Ammon's horn (tissue), 1 donor: ENCODE measurements at places on chromosomes 3 and 15.
A peak's percentile ranks its signal among the peaks of the same experiment; 100 is the strongest.

DNA sequence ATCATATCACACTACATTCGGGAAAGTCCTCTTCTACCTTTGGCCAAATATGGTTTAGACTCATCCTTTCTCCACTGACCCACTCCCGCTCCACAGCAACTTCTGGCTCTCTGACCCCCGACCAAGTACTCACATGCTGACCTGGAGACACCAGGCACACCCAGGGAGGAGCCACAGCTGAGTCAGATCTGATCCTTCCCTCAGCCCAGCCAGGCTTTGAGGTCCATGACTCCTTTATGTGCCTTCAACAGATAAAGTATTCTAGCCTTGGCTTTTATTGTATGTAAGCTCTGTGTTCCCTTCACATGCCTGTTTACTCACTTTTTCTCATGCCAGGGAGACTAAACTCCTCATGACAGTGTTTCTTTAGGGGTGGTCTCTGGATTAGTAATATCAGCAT, 166.9 kb upstream of the UMPS start:
- no peak for DNase-seq

DNA sequence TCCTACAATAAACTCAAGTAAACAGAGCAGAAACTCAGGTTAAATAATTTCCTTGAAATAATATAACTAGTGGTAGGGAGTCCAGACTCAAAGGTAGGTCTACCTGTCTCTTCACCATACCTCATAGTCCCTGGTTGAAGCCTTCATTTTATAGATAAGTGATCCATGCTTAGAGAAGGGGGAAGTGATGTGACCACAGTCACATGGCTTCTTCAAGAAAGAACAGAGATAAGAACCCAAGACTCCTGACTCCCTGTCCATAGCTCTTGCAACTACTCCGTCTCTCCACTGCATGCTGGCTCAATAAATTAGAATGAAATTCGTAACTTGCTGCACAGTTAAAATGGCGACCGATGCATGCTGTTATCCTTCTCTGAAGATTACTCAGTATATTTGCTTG, 11.0 kb upstream of the C15orf61 start:
- DNase-seq = no peak

DNA sequence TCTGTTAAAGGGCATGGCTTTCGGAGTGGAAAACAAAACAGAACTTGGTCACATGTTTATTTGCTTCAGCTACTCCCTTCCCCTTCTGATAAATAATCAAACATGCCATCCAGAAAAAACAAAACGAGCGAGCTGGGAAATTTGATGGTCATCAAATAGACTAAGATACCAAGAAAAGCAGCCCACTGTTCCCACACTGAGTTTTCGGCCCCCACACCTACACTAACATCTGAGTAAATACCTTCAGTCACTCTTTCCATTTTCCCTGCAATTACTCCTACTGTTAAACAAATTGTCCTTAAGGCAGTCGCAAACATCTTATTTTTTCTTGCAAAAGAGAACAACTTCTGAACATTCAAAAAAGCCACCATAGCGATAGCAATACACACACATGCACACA, 454.6 kb downstream of the FOXP1 start:
- DNase-seq = no peak

DNA sequence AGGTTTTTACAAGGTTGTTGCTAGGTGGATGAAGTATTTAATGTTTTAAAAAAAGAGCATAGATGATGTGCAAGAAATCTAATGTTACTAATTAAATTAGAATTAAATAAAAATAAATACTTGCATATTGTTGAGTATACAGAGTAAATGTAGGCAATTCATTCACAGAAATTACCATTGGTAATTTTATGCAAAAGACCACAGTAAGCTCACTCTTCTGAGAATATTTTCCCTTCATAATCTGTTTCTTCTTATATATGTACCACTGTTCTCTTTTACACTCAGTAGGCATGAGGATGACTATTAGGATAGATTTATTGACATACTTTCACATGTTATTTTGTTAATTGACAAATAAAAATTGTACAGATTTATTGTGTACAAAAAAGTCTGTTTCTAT, 681.2 kb upstream of the NECTIN3 start:
- DNase-seq = no peak

DNA sequence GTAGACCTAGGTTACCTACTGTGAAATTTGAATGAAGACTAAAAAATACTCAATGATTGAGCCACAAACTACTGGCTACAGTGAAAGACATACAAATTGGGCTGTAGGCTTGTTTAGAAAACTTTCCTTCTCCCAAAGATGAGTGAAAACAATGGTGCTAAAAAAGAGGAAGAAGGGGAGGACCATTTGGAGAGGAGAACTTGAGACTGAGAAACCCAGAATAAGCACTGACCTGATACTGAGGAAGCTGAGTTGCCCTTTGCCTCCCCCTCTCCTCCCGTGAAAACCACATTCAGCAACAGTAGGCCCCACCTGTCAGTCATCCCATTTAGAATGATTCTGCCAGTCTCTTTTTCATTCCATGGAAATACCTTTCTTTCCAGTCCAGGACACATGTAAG, 484.0 kb upstream of the TGFBR2 start:
- DNase-seq = no peak

DNA sequence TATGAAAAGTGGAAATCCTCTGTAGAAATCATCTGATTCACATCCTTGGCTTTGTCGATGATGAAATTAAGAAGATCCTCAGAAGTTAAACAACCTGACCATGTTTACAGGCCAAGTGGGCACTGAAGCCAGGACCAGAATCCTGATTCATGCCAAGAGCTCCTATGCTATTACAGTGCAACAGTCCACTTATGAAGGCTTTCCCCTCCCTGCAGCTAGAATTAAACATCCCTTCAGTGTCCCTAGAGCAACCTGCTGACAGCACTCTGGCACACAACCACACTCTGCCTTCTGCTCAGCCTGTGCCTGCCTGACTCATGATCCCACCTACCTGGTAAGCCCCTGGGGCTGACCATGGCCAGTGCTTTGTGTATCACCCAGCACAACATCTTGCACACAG, 33.8 kb downstream of the TXNRD3 start:
- no peak for DNase-seq

- no peak for DNase-seq
Measured at GRCh38 chr3:125067225-125067624, 11.4 kb upstream of the HEG1 start.

DNA sequence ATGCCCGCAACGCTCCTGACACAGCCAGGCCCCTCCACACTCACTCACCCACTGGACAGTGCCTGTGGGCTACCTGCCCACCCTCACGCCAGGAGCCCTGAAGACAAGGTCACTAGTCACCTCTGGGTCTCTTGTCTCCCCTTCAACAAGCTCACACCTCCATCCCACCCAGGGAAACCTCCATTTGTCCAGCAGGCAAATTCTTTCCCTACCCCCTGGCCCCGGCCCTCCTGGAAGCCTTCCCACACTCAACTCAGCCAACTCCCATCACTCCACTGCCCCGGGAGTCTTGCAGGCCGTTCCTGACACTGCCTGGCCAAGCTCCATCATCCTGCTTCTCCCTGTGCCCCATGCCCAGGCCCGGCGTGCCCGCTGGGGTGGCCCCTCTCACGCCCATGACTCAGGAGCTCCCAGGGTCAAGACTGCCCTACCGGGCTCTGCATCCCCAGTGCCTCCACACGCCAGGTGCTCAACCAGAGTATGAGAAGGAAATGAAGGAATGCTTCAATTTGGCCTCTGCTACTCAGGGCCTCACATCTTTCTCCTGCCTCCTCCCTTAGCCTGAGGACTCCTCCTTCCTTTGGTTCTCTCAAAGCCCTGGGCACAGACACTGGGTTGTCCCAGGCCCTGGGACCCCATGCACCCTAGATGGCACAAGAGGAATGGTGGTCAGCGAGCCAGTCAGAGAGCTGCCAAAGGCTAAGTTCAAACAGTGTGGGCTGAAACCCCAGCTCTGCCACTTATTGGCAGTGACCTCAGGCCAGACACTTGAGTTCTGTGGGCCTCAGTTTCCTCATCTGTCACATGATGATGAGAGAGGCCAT, 88.6 kb downstream of the SEC22A start:
- no peak for DNase-seq

DNA sequence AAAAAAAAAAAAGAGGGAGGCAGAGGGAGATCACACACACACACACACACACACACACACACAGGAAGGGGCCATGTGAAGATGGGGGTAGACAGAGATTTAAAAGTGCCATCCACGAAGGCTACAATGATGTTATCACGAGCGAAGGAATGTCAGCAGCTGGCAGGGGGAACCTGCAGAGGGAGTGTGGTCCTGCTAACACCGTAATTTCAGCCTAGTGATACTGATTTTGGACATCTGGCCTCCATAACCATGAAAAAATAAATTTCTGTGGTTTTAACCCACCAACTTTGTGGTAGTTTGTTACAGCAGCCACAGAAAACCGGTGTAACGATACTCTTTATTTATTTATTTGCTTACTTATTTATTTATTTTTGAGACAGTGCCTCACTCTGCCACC, 76.0 kb downstream of the TMCO5A start:
- DNase-seq = no peak

DNA sequence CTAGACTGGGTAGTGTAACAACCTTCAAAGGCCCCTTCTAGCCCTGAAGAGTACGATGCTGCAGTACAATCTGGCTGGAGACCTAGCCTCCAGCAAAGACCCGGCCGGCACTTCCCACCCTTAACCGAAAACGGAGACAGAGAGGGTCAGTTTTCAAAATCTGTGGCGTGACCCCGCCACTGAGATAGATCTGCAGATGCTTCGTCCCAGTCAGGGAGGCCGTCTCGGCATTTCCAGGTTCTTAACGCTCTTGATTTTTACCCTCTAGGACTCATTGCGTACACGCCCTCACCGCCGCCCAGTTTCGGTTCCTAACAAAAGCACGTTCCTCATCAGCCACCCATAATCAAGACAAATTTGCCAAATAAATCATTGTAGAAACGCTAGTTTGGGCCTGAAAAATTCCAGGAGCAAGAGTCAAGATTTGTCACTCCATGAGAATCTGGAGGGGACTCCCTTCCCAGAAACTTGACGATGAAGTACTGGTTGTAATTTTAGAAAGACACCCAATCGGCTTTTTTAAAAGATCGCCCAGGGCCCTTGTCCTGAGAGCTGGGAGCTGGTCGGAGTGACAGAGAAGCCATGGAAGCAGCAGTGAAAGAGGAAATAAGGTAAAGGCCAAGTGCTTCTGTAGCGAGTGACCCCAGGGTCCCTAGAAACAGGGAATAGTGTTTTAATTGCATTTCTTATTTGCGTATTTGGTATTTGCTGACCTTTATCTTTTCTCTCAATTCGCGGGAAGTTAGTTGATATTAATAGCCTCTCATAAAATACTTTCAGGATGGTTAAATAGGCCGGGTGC, 868 bp upstream of the TMEM87A start:
- DNase-seq = peak; percentile 65

- no peak for DNase-seq
Measured at GRCh38 chr3:9113040-9113439, 136.4 kb downstream of the SRGAP3 start.

- peak; percentile 35 for DNase-seq
Measured at GRCh38 chr3:175287361-175287963, 428.3 kb downstream of the NAALADL2 start.

GRCh38 chr15:20652914-20653313, 111.3 kb upstream of the GOLGA6L6 start:
- DNase-seq = no peak

GRCh38 chr15:75749820-75750219, 37.2 kb upstream of the CSPG4 start:
- DNase-seq = no peak

GRCh38 chr15:97092656-97093055, 762.2 kb downstream of the NR2F2 start:
- no peak for DNase-seq

GRCh38 chr3:123048480-123049237, 18.2 kb upstream of the PDIA5 start:
- no peak for DNase-seq

DNA sequence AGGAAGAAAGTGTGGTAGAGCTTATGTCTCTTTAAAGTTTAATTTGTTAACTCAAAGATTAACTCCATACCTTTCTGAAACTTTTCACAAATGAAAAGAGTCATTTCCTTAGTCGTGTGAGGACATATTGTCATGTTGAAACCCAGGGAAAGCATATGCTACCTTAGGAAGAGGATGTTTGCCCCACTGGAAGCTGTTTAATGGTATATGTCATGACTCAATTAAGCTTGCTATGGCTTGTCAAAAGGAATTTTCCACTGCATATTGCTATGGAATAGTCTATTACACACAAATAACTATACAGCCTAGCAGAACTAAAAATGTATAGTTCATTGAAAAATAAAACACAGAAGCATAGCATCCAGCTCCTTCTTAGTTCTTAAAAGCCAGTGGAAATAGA, 69.9 kb downstream of the NSUN3 start:
- no peak for DNase-seq

GRCh38 chr3:127373441-127374085, 85.7 kb upstream of the PRR20G start:
- DNase-seq = no peak

DNA sequence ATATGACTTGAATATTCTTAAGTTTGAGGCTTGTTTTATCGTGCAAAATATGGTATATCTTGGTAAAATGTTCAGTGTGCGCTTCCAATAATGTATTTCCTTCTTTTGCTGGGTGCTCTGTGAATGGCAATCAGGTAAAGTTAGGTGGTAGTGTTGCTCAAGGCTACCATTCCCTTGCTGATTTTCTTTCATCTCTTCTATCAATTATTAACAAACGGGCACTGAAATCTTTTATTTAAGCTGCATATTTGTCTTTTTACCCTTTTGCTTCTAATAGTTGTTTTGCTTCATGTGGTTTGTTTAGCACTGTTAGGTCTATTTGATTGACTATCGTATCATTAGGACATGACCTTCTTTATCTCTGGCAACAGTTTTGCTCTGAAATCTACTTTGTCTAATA, 242.3 kb downstream of the CTNNB1 start:
- DNase-seq = no peak

DNA sequence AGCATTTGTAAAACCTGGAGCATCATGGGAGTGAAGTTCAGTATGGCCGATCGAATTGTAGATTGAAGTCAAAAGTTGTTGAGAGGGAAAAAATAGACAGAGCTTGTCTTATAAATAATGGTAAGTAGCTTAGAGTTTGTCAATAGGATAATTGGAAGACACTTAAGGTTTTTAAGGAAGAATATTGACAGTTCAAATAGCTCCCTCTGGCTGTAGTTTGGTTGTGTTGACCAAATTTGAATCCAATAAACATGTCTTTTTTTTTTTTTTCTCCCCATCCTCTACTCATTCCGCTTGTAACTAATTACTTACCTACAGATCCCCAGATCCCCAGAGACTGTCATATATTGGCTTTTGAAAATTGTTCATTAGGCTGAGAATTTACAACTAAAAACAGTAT, 677.0 kb downstream of the AGBL1 start:
- peak; percentile 6 for DNase-seq

GRCh38 chr3:23987356-23987755, 42.3 kb downstream of the NR1D2 start:
- DNase-seq = no peak

GRCh38 chr15:75702436-75702835, 10.2 kb downstream of the CSPG4 start:
- DNase-seq = no peak

DNA sequence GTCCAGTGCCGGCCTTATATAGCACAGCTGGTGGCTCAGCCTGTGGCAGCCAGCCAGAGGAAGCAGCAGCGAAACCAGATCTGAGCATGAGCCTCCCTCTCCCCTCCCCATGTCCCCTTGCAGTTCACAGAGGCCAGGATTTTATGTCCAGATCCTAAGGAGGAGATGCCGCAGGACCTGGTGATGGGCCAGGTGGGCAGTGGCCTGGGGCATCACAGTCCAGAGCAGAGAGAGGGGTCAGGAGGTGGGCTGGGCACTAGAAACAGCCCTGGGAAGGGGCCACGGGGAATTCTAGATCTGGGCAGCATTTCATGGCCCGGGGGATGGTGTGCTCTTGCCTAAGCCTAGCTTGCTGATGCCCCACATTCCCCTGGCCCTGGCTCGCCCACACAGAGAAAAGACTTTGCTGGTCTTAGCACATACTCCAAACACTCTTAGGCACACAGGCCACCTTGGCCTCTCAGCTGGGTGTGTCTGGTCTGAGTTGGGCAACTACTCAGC, 259 bp upstream of the CILP start:
- no peak for DNase-seq
